Caco-2 (cell line): ENCODE measurements at places on chromosomes 11 and 22.

GRCh38 chr11:47508240-47508957 lies 44.5 kb downstream of the CELF1 start:
- no peak for DNase-seq

DNA sequence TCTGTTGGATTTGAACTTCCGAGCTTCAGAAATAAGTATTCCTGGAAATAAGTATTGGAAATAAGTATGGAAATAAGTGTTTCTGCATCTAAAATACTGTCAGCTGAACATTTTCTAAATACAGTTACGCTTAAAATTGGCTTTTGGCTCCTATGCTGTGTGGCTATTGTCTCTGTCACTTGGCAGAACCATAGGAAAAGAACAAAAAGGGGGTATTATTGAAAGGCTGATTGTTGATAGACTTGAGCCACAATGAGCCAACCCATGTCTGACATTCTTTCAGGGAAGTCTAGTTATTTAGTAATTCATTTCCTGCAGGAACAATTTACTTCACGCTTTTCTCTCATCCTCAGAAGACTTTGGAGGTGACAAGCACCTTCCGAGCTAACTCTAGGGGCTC lies 32.5 kb upstream of the LARGE1 start:
- DNase-seq, result no peak

DNA sequence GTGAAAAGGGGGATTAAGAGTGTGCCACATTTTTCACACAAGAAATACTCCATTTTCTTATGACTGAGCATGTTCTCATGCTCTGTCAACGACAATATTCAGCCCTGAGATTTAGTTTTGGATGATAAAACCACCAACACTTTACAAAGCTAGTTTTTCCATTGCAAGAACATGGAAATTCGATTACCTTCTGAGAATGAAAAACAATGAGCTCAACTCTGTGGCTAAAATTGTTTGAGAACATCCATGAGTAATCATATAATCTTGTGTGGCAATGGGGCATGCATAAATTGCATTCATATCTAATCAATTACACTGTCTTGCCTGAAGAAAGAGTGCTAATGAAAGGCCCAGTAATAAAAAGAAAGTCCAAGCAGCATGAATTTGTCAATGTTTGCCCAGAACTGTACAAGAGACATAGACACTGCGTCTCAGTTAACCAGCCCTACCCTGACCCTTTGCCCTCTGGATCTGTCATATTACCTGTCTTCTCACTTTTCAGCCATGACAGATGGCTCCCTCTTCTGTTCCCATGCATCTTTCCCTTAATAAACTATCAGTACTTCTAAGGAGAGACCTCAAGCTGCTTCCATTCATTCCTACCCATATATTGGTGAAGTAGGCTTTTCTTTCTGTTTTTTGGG lies 253.4 kb downstream of the FAM76B start:
- DNase-seq, result peak; percentile 35

GRCh38 chr11:132987936-132988335 lies 544.4 kb downstream of the OPCML start:
- DNase-seq, result no peak

DNA sequence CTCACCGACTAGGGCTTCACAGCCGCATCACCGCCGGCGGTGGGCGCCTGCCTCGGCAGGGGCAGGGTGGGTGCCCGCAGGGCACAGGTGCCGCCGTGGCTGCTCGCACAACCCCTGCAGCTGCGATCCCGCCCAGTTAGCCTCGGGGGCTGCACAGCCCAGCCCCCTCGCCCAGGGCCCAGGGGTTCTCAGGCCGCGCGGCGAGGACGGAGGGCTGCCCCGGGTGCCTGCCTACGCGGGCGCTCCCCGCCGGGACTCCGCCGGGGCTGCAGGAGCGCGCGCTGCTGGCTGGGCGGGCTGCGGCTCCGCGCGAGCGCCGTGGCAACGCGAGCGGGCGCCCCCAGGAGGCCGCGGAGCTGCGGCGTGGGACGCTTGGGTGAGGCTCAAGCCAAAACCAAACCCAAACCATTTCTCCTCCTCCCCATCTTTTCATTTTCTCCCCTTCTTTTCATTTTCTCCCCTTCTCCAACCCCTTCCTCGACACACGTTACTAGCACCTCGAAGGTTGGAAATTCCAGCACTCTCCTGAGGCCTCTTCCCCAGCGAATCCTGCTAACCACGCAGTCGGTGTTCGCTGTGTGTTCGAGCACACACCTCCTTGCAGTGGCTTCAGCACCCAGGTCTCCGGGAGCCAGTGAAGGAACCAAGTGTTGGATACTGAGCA lies at the start of gene MICAL3:
TSS of gene MICAL3 (minus strand) at position 286 of the 664 bp plus-strand sequence. CDS start 117,749 bp downstream, outside the sequence.
- DNase-seq, result peak; percentile 44

- DNase-seq, result no peak
Observed at GRCh38 chr11:117303101-117303500, 12.0 kb downstream of the BACE1-AS start.

DNA sequence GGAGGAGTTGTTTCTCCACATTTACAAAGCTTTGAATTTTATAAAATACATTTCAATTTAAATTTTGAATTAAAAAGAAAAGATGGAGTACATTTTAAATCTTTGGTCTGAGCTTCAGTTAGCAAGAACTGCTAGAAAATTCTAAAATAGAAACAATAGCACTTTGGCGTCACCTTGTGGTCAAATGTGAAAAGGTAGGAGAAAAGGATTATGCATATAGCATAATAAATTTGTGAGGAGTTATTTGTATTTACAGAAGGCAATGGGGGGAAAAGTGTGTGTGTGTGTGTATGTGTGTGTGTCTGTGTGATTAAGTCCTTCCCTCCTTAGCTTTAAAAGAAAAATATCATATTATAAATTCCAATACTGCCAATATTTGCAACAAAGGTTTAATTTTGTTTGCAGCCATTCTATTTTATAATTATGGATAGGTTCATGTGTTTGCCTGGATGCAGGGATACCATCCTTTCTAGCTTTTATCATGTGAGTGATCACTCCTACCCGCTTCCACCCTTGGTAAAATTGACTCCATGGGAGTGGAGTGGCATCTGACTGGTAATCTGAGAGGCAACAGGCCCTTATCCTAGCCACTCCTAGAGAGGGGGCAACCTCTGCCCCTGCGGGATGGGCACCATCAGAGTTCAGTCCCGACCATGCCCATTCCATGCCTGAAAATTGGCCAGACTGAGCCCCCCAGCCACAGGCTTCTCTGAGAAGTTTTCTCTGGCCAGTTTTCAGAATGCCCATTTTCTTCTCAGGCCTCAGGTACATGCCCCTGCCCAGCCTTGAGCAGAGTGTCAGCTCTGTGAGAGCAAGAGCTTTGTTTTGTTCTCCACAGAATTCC lies 13.6 kb upstream of the LGR4 start:
- DNase-seq, result peak; percentile 67

GRCh38 chr22:44468973-44469372 lies 29.1 kb downstream of the RTL6 start:
- DNase-seq, result no peak

GRCh38 chr22:29126670-29127395 lies 54.0 kb downstream of the KREMEN1 start:
- DNase-seq, result no peak

- no peak for DNase-seq
Observed at GRCh38 chr11:115199481-115200069, 304.6 kb downstream of the CADM1 start.

GRCh38 chr22:43147821-43148220 lies 3.5 kb upstream of the TSPO start:
- DNase-seq, result no peak

DNA sequence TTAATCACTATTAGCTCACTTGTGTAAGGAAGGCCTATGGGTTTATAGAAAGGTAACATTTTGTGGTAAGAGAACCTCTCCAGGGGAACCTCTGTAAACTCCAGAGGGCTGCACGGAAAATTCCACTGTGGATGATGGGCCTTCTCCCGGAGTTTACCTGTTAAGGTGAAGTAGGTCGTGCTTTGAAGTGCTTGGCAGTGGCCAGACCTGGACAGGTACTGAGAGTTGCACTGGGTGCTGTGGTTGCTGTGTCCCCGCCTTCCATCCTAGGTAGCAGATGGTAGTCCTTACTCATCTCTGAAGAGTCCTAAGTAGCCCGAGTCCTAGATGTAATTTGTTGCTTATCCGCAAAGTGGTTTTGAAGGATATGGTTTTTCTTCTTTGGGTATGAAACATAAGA lies 133.4 kb downstream of the TEAD1 start:
- peak; percentile 26 for DNase-seq

DNA sequence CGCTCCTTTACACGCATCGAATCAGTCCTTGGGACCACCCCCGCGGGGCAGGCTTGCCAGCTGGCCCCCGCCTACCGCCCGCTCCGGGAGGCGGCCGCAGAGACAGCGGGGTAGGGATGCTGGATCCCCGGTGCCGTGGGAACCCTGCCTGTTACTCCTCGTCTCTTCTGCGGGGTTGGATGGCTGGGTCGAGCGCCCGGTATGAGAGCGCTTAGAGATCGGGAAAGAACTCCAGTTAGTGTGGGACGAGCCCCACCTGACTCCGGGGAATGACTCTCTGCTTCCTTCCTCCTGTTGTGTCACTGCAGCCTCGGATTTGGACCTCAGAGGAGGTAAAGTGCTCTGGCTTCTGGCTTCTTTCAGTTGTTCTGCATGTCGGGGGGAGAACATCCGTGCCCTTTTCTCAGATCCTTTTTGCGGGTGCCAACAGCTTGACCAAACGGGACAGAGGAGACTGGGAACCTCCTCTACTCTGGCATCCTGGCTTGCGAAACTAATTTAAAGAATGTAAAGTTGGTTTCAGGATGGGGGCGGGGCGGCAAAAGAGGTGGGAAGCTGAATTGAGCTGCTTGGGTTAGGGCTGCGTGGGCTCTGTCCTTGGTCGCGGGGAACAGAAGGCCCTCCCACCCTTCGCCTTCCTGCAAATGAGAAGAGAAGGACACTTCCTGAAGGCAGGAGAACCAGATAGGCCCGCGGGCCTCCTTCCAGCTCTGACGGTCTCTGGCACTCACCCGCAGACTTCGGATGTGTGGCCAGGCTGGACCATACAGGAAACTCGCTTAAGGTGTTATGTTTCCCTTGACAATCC lies 938 bp downstream of the LAYN start:
- no peak for DNase-seq

GRCh38 chr22:27349456-27349855 lies 452.1 kb downstream of the MN1 start:
- DNase-seq, result no peak

- DNase-seq, result peak; percentile 42
Observed at GRCh38 chr22:28443526-28443876, 236.1 kb downstream of the TTC28 start.
